ENCODE measurements at places on chromosomes 7 and 10.

- no peak for DNase-seq
Observed at GRCh38 chr10:118145256-118145655, 98.5 kb upstream of the RAB11FIP2 start.

DNA sequence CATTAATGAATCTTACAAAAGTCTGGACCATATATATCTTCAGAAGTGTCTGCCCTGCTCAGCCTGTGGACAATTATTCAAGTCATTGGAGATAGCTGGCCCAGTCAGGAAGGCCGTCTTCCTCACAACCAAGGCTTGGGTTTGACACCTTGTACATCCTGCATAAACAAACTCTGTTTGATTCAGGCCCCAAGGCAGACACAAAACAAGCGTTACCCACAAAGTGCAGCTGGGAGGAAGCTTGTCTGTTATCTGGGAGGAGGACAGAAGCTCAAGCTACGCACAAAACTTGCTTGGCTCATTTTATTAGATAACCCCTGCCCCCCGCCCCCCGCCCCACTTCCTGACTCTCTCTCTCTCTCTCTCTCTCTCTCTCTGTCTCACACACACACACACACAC, 166.9 kb upstream of the WDR11 start:
- no peak for DNase-seq

GRCh38 chr10:10310498-10310897, 707.2 kb upstream of the CELF2 start:
- no peak for DNase-seq

GRCh38 chr7:158617737-158618128, 30.1 kb upstream of the PTPRN2 start:
- DNase-seq = no peak

DNA sequence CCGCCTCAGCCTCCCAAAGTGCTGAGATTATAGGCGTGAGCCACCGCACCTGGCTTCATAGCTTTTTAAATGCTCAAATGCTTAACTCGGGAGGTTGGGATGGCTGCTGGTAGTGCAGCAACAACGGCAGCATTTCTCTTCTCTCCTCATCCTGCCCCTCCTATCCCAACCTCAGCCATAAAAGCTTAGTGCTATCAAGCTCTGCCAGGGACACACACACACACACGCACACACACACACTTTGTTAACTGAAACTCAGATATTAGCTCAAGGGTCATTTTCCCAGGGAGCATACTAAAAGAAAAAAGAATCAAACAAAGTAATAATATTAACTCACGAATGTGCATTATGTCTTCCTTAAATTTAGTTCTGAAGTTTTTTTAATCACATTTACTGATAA, 63.0 kb upstream of the HPS1 start:
- DNase-seq = no peak

DNA sequence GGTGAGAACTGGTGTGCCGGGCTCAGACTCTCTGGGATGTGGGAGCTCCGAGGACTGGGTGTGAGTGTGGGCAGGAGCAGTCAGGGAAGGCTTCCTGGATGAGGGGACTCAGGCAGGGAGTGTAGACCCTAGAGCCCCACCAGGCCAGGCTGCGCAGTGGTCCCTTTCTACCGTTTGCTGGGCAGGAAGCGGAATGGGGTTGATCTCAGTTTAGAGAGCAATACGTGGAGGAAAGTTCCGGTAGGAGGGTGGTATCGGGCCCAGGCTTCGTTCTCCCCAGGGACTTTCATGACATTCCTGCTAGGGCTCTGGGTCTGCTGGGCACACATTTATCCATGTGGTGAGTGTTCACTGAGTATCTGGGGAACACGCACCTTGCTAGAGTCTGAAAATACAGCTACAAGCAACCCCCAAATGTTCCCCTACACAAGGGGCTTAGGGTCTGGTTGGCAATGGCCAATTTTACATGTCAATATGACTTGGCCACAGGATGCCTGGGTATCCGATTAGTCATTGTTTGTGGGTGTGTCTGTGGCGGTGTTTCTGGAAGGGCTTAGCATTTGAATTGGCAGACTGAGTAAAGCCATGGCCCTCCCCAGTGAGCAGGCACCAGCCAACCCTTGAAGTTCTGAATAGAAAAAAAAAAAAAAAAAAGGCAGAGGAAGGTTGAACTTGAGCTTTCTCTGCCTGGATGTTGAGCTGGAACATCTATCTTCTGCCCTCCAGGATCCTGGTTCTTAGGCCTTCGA, 20.8 kb downstream of the GHRHR start:
- no peak for DNase-seq

DNA sequence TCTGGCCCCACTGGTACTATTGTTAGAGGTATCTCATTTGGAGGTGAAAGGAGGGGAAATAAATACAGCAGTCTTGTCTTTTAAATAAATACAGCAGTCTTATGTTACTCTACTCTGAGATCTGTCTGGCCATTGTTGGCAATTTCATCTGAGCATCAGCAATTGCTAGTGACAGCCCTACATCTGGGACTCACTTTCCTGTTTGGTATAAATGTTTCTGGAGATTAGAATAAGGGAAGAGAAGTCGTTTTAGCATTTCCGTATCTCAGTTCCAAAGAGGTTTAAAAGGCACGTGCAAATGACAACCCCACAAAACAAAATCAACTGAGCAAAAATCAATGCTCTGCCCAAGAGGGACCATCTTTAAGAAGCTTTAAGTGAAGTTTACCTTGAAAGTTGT, 18.1 kb upstream of the CNNM2 start:
- DNase-seq = no peak

GRCh38 chr10:61279400-61279799, 173.8 kb downstream of the TMEM26 start:
- no peak for DNase-seq

- no peak for DNase-seq
Observed at GRCh38 chr7:151133986-151134742, 33.3 kb downstream of the GBX1 start.

GRCh38 chr10:13168781-13169180, 7.4 kb downstream of the MCM10 start:
- no peak for DNase-seq

- DNase-seq = no peak
Observed at GRCh38 chr10:29227201-29227600, 61.7 kb upstream of the LYZL1 start.

DNA sequence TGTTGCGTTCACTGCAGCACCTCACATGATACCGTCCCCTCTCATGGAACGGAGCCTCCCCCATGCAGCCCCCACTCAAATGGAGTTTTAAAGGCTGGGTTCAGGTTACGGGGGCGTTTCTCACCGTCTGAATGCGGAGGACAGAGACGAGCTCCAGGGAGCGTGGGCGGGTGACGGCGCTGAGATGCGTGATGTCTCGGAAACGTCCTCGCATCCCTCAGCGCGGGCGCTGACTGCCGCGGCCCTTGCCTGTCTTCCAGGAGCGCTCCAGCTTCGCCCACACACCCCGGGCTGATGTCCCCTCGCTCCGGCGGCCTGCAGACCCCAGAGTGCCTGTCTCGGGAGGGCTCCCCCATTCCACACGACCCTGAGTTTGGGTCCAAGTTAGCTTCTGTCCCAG, 16.6 kb upstream of the AP5Z1 start:
- DNase-seq = no peak

DNA sequence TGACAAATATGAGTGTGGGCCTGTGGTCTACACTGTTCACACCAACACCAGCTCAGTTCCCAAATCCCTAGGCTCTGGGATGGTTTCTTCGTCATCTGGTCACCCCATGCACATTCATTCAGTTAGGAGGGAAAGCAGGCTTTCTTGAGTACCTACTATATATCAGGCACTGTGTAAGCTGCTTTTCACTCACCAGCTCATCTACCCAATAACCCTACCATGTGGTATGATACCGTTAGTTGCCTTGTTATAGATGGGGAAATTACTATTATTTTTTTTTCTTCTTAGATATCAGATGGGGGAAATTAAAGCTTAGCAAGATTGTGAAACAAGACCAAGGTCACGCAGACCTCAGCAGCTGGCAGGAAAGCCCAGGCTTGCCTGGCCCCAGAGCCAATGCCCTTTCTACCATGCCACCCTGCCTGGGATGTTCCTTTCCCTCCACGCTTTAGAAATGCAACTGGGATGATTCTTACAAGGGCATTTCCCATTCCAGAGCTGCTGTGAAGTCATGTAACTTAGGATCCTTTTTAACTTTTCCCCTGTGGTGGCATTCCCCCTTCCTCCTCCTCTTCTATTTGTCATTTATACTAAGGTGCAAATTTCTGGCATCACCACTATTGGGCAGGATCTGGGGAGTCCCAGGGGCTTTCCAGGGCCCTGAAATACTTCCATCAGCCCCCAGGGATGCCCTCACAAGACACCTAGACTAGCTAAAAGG, 93.1 kb upstream of the EFCAB10 start:
- DNase-seq = no peak

DNA sequence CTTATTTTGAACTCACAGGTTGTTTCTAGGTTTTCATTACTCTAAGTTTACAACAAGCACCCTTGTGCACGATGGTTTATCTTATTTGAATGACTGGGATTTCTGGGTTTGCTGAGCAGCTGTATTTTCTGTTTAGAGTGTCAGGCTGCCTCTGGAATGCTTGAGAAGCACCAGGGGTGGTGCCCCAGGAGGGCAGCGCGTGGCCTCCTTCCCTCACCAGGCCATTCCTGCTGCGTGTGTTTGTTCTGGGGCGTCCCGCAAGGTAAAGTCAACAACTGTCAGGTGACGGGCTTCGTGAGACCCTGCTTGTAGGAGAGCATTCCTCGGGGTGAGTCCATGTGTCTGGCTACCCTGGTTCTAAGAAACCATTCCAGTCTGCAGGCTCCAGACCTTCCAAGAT, 54.9 kb downstream of the FAM171A1 start:
- DNase-seq = no peak

- no peak for DNase-seq
Observed at GRCh38 chr10:128631801-128632241, 505.6 kb upstream of the MKI67 start.

DNA sequence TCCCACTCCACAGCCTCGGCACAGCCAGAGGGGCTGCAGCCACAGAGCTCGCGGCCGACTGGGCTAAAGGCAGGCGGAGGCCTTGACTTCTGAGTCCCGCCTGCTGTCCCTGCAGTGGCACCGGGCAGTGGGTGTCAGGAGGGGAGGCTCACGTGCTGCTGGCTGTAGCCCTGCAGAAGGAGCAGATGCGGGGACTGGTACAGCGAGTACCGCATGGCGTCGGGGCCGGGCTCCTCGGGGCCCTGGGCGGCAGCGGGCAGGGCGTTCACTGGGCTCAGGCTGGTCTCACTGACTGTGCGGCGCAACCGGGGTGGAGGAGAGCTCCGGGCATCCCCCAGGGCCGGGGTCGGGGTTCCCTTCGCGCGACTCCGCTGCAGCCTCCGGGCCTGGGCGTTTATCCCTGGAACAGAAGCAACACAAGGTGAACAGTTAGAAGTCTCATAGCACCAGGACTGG, 25.6 kb downstream of the PAPOLB start:
- no peak for DNase-seq

GRCh38 chr7:103065667-103066066, 8.9 kb downstream of the FBXL13 start:
- no peak for DNase-seq

GRCh38 chr7:34342387-34342786, 315.6 kb upstream of the NPSR1 start:
- DNase-seq = no peak

DNA sequence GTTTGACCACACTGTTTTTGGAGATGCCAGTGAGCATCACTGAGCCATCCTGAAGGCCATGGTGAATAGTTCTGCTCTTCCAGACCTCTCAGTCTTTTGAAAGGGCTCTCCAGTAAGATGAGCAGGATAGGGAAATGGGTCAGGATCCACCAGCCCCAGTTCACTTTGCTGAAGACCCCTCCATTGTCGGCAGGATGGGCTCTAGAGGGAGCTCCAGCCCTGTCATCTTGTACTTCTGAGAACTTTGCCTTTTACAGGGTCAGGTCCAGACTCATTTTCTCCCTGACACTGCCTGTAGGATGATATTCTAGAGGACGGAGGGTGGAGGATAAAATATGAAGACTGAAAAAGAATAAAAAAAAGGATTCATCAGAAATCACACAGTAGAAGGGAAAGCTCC, 13.1 kb downstream of the LHFPL3 start:
- DNase-seq = no peak

GRCh38 chr10:11918384-11918783, 95.2 kb downstream of the PROSER2 start:
- no peak for DNase-seq

GRCh38 chr10:43868952-43869351, 220.3 kb upstream of the ZNF32 start:
- DNase-seq = no peak

- no peak for DNase-seq
Observed at GRCh38 chr7:46058086-46058823, 137.2 kb upstream of the IGFBP3 start.
